ENCODE measurements at places on chromosomes 2 and 18. TPM values are rescaled to one million over a fixed set of nuclear protein-coding genes. Genes with fewer than 3 reads are reported as not detected.

- no peak overlapping the region for H3K4me3 ChIP-seq
- no peaks in the 10 kb centered on the region for H3K4me1 ChIP-seq
- H3K27ac ChIP-seq, result no peak overlapping the region
- H3K27me3 ChIP-seq, result no peaks in the 10 kb centered on the region
- no peaks in the 10 kb centered on the region for H3K36me3 ChIP-seq
Measured at GRCh38 chr18:36872329-36872728, 43.4 kb downstream of the KIAA1328 start.

DNA sequence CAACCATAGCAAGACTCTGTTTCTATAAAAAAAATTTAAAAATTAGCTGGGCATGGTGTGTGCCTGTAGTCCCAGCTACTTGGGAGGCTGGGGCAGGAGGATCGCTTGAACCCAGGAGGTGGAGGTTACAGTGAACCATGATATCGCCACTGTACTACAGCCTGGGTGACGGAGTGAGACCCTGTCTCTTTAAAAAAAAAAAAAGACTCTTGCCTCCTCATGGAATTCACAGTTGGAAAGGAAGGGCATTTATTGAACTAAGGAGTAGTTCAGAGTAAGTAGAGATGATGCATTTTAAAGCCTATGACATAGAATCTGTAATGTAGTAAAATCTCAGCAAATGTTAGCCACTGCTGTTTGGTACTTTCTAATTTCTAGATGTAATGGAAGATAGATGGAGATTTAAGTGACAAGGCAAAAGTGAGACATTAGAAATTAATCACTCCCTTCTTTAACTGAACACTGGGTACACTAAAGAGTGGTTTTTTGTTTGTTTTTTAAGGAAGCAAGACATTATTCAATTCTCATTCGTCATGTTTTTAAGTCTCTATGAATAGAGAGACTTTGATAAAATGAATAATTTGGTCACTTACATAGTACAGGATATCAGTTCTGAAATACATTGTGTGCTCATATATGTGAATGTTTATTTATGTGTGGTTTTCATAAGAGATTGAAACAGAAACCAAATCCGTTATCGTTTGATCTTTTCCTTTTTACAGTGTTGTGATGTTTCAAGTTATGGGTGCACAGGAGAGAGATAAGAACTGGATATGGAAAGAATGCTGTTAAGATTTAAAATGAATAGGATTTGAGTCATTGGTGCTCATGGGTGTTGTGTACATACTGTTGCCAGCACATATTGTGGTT lies 186.1 kb upstream of the STON1 start:
- DNase-seq, result no peak
- H3K27me3 ChIP-seq, result no peaks in the 10 kb centered on the region
- H3K36me3 ChIP-seq, result no peaks in the 10 kb centered on the region
- H3K27ac ChIP-seq, result peak overlapping the region; percentile 47
- peak overlapping the region; percentile 10 for H3K4me3 ChIP-seq
- H3K4me1 ChIP-seq, result peaks cover 55% of the 10 kb centered on the region

GRCh38 chr18:38076346-38077070 lies 510.9 kb upstream of the CELF4 start:
- no peak overlapping the region for H3K4me3 ChIP-seq
- no peaks in the 10 kb centered on the region for H3K36me3 ChIP-seq
- no peaks in the 10 kb centered on the region for H3K27me3 ChIP-seq
- DNase-seq, result no peak
- H3K27ac ChIP-seq, result no peak overlapping the region

DNA sequence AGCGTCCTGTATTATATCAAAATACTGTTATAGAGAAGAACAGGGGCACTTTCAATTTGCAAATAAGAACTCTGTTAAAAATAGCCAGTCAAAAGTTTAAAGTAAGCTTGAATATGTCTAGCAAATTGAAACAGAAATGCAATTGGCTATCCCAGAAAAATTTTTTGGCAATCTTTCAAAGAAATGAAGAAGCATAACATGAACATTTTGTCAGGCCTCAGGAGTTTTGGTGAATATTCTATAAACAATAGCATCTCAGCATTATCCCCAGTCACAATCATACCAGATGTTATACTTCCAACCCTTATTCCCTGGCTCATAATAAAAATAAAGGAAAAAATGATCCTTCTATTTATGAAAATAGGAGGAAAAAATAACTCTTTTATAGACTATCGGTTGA lies 252.4 kb downstream of the GRB14 start:
- H3K4me3 ChIP-seq, result no peak overlapping the region
- no peaks in the 10 kb centered on the region for H3K27me3 ChIP-seq
- no peaks in the 10 kb centered on the region for H3K36me3 ChIP-seq
- DNase-seq, result no peak
- H3K27ac ChIP-seq, result no peak overlapping the region
- no peaks in the 10 kb centered on the region for H3K4me1 ChIP-seq

DNA sequence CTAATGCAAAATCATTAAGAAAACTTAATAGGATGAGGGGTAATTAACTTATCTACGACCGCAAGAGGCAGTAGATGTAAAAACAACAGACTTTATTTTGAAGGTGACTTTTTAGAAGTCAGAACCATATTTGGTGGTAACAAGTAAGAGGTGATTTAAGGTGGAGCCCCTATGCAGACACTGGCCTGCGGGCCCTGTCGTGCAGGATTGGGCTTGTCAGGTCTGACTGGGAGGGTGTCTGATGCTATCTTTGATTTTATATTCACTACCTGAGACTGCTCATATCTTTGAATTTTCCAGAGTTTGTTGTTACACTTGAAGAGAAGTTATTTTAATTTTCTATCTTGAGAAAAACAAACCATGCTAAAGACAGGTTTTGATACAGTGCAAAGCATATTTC lies 29.1 kb upstream of the SCLY start:
- no peak overlapping the region for H3K4me3 ChIP-seq
- no peak for DNase-seq
- H3K36me3 ChIP-seq, result peaks cover 70% of the 10 kb centered on the region
- no peak overlapping the region for H3K27ac ChIP-seq
- H3K27me3 ChIP-seq, result no peaks in the 10 kb centered on the region

GRCh38 chr2:12821656-12822055 lies 104.9 kb downstream of the TRIB2 start:
- no peaks in the 10 kb centered on the region for H3K27me3 ChIP-seq
- H3K4me1 ChIP-seq, result peaks cover 44% of the 10 kb centered on the region
- no peak overlapping the region for H3K4me3 ChIP-seq

GRCh38 chr2:60818272-60818671 lies 62.2 kb downstream of the PAPOLG start:
- no peaks in the 10 kb centered on the region for H3K4me1 ChIP-seq
- no peaks in the 10 kb centered on the region for H3K36me3 ChIP-seq
- no peaks in the 10 kb centered on the region for H3K27me3 ChIP-seq
- H3K27ac ChIP-seq, result no peak overlapping the region
- no peak for DNase-seq
- no peak overlapping the region for H3K4me3 ChIP-seq

DNA sequence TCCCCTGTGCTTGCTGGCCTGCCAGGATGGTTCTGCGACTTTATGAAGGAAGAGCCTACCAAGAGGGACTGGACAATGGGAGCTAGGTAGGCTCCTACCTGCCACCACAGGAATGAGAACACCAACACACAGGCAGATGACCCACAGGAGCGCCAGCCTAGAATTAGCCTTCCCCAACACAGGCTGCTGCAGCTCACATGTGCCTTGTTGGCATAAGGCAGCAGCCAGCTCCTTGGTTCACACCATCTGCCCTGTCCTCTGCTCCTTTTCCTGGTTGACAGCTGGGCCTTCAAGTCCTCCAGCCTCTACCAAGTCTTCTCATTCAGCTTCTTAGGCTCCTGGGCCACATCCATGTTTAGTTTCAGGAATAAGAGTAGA lies 705.4 kb upstream of the RAB6C start:
- H3K4me1 ChIP-seq, result no peaks in the 10 kb centered on the region
- no peak overlapping the region for H3K27ac ChIP-seq
- no peak overlapping the region for H3K4me3 ChIP-seq
- no peak for DNase-seq
- no peaks in the 10 kb centered on the region for H3K27me3 ChIP-seq
- H3K36me3 ChIP-seq, result no peaks in the 10 kb centered on the region

DNA sequence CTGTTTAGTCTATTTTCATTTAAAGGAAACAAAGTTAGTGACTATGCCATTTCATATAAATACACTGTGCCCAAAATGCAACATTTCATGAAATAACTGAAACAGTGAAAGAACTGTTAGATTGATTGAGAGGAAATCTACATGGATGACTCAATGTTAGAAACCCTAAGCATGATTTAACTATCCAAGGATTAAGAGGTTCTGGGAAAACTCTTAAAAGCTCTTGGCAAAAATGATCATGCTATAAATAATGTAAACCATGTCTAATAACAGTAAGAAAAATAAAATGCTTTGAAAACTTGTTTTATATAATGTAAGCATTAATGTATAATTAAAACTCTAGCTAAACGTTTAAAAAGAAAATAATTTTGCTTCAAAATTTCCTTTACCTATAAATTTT lies 23.5 kb downstream of the MMADHC start:
- peaks cover 39% of the 10 kb centered on the region for H3K36me3 ChIP-seq
- H3K27me3 ChIP-seq, result no peaks in the 10 kb centered on the region
- H3K27ac ChIP-seq, result no peak overlapping the region
- H3K4me1 ChIP-seq, result peaks cover 9% of the 10 kb centered on the region
- DNase-seq, result no peak

DNA sequence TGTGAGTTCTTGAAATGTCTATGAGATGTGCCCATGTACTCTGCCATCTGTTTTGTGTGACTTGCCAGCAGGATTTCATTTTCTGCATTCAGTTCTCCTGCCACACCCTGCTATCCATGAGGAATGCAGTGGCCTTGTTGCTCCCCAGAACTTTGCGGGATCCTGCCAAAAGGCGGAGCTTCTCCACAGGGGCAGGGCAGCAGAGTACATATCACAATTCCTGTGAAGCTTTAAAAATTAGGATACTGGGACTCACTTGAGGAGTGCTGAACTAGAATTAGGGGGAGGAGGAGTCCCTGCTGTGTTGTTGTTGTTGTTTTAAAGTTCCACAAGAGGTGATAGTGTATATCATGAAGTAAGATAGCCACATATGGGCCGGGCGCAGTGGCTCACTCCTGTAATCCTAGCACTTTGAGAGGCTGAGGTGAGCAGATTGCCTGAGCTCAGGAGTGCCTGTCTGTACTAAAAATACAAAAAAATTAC lies 76.4 kb downstream of the TANC1 start:
- H3K4me3 ChIP-seq, result no peak overlapping the region
- DNase-seq, result peak; percentile 53
- H3K36me3 ChIP-seq, result no peaks in the 10 kb centered on the region
- H3K27me3 ChIP-seq, result no peaks in the 10 kb centered on the region

GRCh38 chr2:10957391-10957790 lies 45.7 kb downstream of the KCNF1 start:
- H3K4me1 ChIP-seq, result no peaks in the 10 kb centered on the region
- no peak overlapping the region for H3K27ac ChIP-seq
- no peak for DNase-seq
- H3K27me3 ChIP-seq, result peaks cover 6% of the 10 kb centered on the region
- H3K36me3 ChIP-seq, result no peaks in the 10 kb centered on the region
- no peak overlapping the region for H3K4me3 ChIP-seq

DNA sequence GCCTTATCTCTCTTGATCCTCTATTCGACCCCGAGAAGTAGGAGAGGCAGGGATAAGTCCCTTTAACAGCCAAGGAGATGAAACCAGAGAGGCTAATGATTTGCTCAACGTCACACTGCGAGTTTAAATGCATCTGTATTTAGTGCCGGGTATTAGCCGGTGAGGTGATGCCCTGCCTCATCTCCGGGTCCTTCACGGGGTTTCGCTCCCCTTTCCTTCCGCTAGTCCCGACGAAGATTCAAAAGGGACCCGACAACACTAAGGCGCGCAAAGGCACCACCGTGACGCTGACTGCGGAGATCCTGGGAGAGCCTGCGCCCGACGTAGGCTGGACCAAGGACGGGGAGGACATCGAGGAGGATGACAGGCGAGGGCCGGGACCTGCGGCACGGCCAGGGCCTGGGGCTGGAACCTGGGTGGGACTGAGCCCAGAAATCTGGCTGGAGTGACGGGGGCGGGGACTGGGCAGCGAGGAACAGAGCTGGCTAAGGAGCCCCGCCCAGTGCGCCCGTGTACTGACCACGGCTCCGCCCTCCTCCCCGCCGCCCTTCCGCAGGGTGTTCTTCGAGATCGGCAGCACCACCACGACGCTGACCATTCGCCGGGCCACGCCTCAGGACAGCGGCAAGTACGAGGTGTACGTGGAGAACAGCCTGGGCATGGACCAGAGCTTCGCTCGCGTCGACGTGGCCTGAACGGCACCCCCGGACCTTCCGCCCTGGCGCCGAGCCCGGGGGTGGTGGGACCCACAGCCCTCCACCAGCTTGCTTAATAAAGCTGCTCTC lies 1.0 kb upstream of the GMPPA start:
- peak overlapping the region; percentile 93 for H3K27ac ChIP-seq
- H3K4me3 ChIP-seq, result peak overlapping the region; percentile 80
- peaks cover 44% of the 10 kb centered on the region for H3K27me3 ChIP-seq
- H3K36me3 ChIP-seq, result peaks cover 8% of the 10 kb centered on the region
- peak; percentile 95 for DNase-seq

GRCh38 chr2:219616550-219616949 lies 10.9 kb upstream of the SLC4A3 start:
- no peak for DNase-seq
- no peaks in the 10 kb centered on the region for H3K4me1 ChIP-seq
- H3K4me3 ChIP-seq, result no peak overlapping the region
- H3K27me3 ChIP-seq, result no peaks in the 10 kb centered on the region

- no peaks in the 10 kb centered on the region for H3K27me3 ChIP-seq
- H3K4me1 ChIP-seq, result peaks cover 24% of the 10 kb centered on the region
- peak; percentile 63 for DNase-seq
- no peak overlapping the region for H3K4me3 ChIP-seq
Measured at GRCh38 chr18:79525556-79526467, 130.1 kb downstream of the NFATC1 start.

- no peak overlapping the region for H3K4me3 ChIP-seq
- H3K27ac ChIP-seq, result no peak overlapping the region
- no peaks in the 10 kb centered on the region for H3K27me3 ChIP-seq
- no peaks in the 10 kb centered on the region for H3K4me1 ChIP-seq
- peaks cover 20% of the 10 kb centered on the region for H3K36me3 ChIP-seq
Measured at GRCh38 chr18:32271672-32272208, 81.9 kb downstream of the MEP1B start.

DNA sequence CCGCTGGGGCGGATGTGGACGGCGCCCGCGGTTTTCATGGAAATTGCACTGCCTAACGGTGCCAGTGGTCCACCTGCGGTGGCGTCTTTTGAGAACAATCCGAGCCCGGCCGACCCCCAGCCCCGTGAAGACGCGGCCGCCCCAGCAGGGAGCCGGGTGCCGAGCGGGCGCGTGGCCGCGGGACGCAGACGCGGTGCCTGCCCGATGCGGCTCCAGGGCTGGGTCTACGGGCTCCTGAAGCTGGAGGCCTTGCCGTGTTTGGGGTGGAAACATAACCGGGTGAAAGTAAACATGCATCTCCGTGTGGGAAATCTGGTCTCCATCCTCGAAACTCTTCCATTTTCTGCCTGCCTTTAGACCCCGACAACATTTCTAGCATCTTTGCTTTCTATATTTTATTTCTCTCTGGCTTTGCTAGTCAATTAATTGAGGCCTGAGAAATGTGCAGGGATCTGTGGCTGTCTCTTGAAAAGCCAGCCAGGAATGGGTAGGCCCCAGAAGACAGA lies 572 bp downstream of the INPP4A start:
- peak overlapping the region; percentile 77 for H3K4me3 ChIP-seq
- H3K36me3 ChIP-seq, result no peaks in the 10 kb centered on the region
- DNase-seq, result peak; percentile 62
- H3K27ac ChIP-seq, result peak overlapping the region; percentile 82
- H3K27me3 ChIP-seq, result no peaks in the 10 kb centered on the region
- peaks cover 24% of the 10 kb centered on the region for H3K4me1 ChIP-seq

The SERPINB13 gene
- total RNA-seq, result not detected

The SLC9A4 gene
- not detected for total RNA-seq

The ARPC2 gene
- total RNA-seq, result 382 TPM

The MRO gene
- 0.44 TPM for total RNA-seq

The COLEC11 gene
- 0.30 TPM for total RNA-seq

The COQ10B gene
- 24.3 TPM for total RNA-seq

The KCNE4 gene
- 1.2 TPM for total RNA-seq

The KYNU gene
- total RNA-seq, result 30.6 TPM

The MAP2 gene
- 22.6 TPM for total RNA-seq

The SCYGR2 gene
- not detected for total RNA-seq

The ARHGEF4 gene
- total RNA-seq, result 9.1 TPM

The CELF4 gene
- total RNA-seq, result 0.38 TPM
